Activated B cell treated with CpG ODN at 0.5 μM for 24 hours (primary cell): ENCODE measurements at places on chromosomes 1 and 21. TPM values are rescaled to one million over a fixed set of nuclear protein-coding genes. Genes with fewer than 3 reads are reported as not detected.

- DNase-seq, result no peak
- H3K4me1 ChIP-seq, result no peaks in the 10 kb centered on the region
- H3K36me3 ChIP-seq, result no peaks in the 10 kb centered on the region
Measured at GRCh38 chr1:115790356-115790755, 21.8 kb upstream of the CASQ2 start.

DNA sequence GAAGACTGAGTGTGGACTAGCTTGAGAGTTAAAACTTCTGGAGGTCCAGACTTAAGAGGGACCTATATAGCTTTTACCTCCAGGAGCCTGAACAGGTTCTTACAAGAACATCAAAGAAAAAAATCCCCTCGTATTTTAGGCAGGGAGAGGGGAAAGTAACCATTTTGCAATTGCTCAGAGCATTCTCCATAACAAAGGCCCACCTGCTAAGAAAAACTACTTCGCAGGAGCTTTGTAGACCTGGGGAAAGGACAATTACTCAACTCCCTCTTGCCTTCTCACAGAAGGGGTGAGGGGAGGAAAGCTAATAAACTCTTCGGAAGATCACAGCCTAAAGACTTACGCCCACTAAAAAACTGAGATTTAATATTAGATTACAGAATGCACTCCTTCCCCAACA lies 86.3 kb downstream of the RERE start:
- peaks cover 13% of the 10 kb centered on the region for H3K36me3 ChIP-seq
- no peaks in the 10 kb centered on the region for H3K27me3 ChIP-seq
- H3K4me1 ChIP-seq, result peaks cover 9% of the 10 kb centered on the region
- no peak overlapping the region for H3K4me3 ChIP-seq
- no peak overlapping the region for H3K27ac ChIP-seq

GRCh38 chr1:47701741-47702515 lies 264.1 kb downstream of the FOXD2 start:
- no peak for DNase-seq
- H3K36me3 ChIP-seq, result no peaks in the 10 kb centered on the region
- H3K4me1 ChIP-seq, result no peaks in the 10 kb centered on the region
- H3K4me3 ChIP-seq, result no peak overlapping the region

Gene RGS16
- 2.6 TPM in 2 replicates for total RNA-seq
